ENCODE measurements at places on chromosomes 12 and 14. TPM values are rescaled to one million over a fixed set of nuclear protein-coding genes. Genes with fewer than 3 reads are reported as not detected.

GRCh38 chr12:4826909-4827308, 82.8 kb upstream of the KCNA1 start:
- DNase-seq, result no peak

DNA sequence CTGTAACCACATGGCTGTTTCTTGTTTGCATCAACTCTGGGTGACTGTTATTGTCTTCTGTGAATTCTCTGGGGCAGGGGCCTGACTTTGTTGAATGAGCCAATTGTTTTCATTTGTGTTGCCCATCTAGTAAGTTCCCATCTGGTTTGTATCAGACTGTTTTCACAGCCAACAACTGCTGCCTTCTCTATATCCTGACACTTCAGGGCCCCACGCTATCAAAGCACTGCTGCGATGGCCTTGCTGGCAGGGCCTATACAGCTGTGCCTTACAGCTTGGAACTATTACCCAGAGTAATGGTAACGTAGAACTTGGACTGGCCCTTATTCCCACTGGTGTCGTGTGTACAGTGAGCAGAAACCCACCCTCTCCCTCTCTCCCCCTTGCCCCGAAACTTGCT, 104.3 kb upstream of the DACT1 start:
- no peak for DNase-seq

- no peak for DNase-seq
Measured at GRCh38 chr12:124008595-124008994, 35.6 kb downstream of the ZNF664 start.

The RPGRIP1 gene
- not detected for total RNA-seq

The APOF gene
- total RNA-seq, result not detected

DNA sequence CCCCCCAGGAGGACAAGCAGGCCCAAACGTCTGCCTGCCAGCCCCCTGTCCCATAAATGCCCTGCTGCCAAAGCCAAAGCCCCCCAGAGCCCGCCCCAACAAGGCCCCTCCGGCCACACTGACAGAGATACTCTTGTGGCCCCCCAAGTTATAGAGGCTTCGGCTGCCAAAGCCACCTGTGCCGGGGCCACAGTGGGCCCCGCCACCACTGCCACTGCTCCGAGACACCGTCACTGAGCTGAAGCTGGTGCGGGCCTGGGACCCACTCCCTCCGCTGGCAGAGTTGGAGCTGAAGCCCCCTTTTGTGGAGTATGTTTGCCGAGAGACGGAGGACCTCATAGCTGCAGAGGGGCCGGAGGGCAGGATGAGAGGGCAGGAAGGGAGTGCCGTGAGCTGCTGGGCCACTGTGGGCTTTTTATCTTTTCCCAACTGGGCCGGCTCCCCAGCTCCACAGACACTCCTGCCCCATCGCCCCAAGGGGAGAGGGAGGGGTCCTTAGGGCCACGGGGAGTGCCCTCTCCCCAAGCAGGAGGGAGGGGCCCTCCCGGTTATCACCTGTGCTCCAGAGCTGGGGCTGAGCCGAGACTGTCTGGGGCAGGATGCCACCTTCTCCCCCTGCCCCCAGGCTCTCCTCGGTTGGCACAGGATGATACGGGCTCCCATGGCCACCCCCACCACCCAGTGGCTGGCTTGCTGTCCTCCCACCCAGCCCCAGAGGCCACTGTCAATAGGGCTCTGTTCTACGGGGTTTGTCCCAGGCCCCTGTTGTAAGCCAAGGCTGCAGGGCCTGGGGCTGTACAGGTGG, at the start of gene KRT79:
Gene KRT79, minus strand, starts transcription at position 390 of the 805 bp plus-strand sequence. Its CDS starts 51 bp downstream, at position 339.
- no peak for DNase-seq

GRCh38 chr12:85152311-85152729, 116.2 kb downstream of the LRRIQ1 start:
- DNase-seq, result no peak

GRCh38 chr14:33504246-33505099, 446.4 kb downstream of the EGLN3 start:
- no peak for DNase-seq

The GPR84 gene
- not detected for total RNA-seq

DNA sequence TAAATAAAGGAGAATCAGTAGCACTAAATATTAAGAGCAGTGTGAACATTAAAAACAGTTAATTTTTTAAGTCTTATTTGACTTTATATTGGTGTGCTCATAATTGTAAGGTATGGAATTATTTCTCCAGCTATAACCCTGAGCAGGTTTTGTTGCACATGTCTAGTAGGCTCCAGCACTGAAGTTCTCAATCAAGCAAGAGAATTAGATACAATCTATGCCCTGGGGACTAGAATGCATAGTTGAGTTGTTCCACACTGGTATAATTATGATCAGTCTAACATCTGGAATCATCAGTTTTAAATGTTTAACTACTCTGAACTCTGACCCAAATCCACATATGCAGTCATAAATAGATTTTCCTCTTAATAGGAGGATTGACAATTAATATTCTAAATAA, 257.8 kb upstream of the ARHGAP5 start:
- DNase-seq, result no peak

The GARIN6 gene
- not detected for total RNA-seq

DNA sequence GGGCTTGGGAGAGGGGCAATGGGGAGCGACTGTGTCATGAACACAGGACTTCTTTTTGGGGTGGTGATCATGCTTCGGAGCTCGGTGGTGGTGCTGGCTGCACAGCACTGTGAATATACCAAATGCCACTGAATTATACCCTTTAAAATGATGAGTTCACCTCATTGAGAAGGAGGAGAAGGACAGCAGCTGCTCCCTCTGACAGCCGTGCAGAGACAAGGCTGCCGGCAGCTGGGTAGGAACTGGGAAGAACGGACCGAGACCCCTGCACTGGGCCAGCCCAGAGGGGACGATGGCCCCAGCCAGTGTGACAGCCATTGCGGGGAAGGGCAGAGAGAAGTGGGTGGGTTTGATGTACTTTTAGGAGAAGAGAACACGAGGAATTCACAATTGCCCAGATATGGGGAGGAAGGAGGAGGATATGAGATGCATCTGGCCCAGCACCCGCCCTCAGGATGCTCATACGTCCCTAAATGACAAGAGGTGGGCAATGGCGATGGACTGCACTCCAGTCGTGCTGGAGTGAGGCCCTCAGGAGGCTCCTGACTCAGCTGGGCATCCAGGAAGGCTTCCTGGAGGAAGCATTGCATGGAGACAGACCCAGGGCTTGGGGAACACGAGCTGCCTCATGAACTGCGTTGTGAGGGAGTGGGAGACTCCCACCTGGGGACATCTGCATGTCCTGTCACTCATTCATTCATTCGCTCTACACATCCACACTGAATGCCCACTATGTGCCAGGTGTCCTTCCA, 64.3 kb upstream of the C14orf180 start:
- DNase-seq, result no peak

DNA sequence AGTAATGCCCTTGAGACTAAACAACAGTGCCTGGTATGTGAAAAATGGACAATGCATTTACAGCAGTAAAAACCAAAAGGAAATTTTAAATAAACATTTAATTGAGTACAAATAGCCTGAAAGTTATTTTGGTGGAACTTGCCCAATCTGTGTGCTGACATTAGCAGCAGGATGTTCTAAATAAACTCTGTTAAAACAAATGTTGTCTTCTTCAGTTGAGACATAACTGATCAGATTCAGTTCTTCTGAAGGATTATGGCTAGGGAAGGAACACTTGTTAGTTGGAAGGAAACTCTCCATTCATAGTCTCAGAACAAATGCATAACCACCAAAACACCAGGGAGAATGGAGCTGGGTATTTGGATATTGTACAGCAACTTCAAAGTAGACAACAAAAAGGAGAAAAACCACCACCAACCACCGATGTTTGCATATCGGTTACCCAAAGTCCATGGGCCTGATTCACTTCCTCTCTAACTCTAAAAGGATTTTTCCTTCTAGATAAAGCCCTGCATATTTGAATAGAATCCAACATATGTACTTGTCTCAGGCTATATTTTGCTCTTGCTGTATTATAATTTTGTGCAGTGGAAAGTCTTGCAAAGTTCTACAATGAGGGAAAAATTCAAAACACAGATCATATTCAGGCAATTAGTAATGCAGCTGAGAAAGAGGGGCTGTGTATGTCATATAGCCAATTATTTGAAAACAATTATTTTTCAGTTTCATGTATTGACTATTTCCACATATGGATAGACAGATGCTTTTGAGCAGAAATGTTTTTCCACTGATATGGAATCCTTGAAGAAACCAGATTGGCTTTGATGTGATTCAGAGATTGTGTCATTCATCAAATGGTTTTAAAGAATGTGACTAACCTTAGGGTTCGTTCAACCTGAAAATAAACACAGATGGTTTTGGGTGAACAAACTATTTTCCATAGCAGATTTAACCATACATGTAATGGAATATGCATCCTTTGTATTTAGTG, 152.2 kb upstream of the BMP4 start:
- DNase-seq, result no peak

All from esophagus squamous epithelium (tissue), 5 donors.